Body of pancreas (tissue), 4 donors: ENCODE measurements at places on chromosomes 12 and 14.

DNA sequence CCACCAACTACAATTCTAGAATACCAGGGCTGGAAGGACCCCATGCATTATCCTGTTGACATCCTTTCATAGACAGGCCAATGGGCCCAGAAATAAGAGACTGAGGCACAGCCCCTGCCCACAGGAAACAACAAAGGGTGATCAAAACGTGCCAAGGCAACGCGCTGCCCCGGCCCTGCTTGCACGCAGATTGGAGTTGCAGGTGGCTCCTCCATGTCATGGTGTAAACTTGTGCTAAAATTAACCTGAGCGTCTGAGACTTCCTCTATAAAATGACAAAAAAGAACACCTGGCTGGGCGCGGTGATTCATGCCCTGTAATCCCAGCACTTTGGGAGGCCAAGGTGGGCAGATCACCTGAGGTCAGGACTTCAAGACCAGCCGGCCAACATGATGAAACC lies 30.1 kb downstream of the SPRING1 start:
- DNase-seq: no peak

DNA sequence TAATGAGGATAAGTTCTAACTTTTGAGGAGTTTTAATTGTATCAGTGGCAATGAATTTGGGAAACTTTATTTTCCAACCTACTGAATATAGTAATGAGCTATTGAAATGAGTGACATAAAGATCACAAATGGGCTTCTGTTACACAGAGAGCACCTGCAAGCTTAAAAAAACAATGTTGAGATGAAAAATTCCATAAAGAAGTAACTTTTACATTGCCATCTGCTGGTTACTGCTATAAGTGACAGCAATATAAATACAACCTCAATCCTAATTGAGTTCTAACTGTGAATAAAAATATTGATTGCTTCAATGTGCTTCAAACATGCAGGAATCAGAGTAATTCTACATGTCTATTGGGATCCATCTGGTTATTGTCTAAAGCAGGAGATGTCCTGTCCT lies 14.2 kb downstream of the WIF1 start:
- no peak for DNase-seq

DNA sequence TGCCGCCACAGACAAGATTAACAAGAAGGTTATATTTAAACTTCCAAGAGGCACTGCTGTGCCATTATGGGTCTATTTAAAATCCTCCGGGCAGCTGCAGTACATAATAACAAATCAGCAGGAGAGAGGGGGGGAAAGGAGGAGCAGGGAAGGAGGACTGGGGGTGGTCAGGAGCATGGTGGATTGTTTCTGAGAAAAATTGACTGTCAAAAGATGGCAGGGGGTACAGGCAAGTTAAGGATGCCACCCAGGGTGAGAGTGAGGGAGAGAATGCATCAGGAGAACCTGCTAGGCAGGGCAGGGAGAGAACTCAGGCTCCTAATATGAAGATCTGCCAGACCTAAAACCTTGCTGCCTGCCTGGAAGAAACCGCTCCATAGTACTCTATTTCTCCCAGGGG lies 181.8 kb downstream of the GRIN2B start:
- no peak for DNase-seq

DNA sequence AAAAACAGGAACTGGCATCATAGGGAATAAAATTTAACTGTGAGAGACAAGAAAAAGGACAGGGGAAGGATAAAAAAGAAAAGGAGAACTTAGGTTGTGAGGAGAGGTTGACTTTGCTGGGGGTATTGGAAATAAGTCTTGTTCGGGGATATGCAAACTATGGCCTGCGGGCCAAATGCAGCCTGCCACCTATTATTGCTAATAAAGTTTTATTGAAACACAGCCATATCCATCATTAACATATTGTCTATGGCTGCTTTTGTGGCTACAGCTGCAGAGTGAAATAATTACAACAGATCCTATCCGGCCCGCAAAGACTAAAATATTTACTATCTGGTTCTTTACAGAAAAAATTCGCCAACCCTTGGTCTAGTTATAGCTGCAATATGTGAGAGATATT lies 18.6 kb downstream of the BBS10 start:
- DNase-seq: no peak

DNA sequence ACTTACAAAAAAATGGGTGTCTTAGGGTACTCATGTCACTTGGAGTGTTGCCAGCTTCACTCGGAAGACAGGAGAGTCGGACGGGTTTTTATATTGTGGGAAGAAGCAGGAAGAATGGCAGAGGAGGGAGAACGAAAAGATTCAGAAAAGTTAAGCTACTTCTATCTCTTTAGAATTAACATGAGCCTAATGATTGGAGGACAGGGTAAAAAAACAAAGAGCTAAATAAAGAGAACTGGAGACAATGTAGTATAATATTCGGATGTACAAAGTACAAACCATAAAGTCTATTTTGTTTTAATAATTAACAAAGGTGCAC lies 43.9 kb downstream of the EFCAB11 start:
- DNase-seq: no peak

DNA sequence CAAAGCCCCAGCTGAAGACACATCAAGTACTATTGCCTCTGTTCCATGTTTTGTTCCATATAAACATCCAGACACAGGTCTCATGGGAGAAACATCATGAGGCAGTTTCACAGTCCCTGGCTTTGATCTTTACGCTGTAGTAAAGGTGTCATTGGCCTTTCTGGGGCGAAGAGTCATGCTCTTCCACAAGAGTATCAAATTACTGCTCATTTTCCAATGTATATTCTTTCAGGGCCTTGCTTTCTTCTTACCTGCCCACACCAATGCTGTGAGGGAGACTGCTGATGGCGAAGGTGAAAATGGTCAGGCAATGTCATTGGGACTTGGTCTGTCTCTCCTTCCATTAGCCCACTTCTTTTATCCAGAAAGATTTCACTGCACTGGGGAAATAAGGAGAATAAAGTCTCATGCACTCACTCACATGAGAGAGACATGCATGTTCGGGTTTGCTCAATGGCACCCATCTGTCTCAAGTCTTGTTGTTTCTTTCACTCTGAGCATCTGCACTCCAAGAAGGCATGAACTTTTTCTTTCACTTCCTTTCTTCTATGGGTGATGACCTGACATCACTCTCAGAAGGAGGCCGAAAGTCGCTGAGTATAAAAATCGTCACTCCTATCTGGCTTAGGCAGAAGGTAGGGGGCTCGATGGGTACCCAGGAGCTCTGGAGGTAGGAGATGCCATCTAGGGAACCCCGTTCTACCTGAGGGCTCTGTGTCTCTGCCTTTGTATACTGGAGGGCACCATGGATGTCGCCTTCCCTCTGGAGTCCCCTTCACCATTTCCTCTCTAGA lies 1.3 kb upstream of the JDP2 start:
- DNase-seq: no peak

DNA sequence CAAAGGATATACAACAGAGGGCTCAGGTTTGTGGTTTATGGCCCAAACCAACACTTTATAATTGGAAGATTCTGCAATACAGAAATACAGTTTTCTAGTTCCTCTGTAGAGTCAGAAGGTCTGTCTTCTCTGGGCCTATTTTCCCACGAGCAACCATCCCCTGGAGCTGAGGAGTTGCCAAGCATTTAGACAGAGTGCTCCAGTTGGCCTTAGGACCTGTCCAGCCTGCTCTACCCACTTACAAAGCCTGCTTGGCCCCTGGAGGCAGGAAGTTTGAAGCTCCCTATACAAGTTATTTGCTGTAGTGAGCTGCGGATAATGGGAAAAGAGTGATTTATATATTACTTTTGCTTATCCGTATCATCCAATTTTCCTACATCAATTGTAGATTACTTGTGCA lies 60.8 kb upstream of the HSPB8 start:
- no peak for DNase-seq

DNA sequence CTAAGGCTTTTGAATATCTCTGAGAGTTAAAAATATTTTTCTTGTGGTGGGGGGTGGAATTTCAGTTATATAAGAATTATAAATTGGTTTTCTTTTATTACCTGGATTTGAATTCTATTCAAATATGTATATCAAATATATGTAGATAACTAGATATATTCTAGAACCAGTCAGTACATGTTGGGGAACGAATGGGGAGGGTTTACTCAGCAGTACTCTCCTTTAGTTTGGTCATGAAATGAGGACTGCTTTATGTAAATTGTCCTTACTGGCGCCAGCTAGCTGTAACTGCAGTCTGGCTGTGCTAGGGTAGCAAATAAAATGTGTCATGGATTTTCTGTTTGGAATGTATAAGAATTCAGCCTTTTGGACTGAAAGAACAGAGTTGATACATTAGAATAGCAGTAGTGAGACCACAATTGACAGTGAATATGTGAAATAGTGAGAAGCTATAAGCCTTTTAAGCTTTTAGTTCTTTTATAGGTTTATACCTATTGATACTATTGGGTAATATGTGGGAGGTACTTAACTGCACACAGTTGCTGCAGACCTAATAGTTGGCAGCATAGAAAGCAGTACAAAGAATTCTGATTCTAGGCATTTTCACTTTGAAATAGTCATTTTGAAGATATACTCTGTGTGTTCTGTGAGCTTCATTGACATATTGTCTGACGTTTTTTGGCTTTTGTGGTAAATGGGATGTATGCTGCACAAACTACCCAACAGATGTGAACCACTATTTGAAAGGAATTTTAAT lies 29.0 kb downstream of the ATF7IP start:
- peak; percentile 61 for DNase-seq

DNA sequence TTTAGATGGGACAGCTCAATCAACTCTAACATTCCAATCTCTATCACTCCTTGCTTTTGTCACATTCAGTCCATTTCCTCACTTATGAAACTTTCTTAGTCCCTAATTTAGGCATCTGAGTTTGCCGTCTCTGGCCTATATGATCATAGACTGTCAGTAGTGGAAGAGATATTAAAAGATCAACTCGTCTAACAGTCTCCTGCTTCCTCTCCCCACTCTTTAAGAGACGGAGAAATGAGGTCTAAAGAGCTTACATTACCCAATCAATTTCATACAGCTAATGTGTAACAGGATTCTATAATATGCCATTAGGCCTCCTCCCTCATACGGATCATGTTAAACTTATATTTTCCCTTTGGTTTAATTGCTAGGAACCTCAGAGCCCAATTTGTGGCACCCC lies 6.5 kb upstream of the ATP23 start:
- no peak for DNase-seq

DNA sequence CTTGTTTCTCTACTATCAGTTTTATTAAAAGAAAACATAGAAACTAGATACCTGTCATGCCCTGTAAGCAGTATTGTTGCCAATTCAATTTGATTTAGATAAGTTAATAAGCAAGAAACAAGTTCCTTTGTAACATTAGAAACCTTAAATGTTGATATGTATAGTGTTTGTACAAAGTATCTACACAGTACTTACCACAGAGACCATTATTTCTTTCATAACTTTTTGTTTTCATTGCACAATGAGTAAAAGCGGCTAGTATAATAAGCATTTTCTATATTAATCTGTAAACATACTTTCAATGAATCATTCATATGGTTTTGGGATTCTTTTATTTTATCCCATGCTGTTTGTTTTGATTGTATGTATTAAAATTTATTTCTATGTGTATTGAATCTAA lies 305.1 kb downstream of the TTC6 start:
- DNase-seq: no peak

DNA sequence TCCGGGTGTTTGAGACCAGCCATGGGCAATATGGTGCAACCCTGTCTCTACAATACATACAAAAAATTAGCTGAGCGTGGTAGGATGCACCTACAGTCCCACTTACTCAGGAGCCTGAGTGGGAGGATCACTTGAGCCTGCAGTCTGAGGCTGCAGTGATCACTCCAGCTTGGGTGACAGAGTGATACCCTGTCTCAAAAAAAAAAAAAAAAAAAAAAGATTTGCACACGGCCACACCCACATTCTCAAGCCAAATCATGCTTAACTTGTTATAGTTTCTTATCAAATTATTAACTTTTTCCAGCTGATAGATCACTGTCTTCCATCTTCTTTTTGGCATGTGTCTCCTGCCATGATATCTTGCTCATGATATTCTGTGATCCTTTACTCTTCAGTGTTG lies 6.8 kb downstream of the DRAM1 start:
- DNase-seq: no peak

DNA sequence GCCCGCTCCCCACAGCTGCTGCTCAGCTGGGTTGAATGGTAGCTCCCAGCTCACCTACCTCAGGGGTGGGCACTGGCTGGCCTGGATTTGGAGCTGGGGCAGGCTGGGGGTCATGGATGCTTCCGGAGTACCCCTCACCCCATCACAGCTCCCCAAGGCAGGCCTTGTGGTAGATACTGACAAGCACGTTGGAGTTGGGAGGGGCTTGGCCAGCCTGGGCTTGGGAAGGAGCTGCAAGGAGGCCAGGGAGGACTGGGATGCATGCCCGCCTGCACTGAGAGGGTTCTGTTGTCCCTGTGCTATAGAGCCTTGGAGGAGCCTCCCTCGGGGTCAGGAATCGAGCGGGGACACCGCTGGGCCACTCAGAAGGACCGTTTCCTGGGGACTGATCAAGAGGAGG lies 14.2 kb downstream of the TMEM63C start:
- DNase-seq: no peak

DNA sequence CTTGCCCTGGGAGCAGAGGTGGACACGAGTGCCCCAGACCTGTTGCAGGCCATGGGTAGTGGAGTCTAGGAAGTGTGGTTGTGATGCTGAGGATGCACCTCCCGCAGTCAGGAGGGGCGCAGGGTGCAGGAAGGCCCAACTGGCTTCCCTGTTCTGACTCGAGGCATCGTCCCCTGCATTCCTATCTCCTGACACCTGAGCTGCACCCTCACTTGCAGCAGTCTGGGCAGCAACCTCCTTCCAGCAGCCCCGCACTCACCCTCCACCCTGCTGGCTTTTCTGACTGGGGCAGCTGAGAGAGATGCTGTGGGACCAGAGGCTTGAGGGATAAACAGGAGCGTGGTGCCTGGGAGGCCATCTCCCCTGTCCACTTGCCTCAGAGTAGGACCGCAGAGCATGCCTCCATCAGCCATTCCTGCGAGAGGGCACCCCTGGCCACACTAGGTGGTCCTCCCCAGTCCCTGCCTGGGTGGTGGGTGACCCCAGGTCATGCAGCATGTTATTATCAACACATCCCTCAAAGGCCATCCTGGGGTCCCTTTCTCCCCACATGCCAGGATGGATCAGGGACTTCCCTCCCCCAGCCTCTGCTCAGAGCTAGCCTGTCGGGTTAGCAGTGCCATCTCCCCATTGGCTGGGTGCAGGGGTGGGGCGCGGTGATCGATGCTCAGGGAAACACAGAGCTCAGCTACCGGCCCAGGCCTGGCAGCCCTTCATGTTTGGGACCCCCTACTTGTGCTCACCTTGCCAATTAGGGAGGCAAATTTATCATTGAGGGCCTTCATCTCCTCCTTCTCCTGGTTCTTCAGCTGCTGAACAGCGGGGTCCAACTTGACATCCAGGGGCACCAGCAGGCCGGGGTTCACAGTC lies 719 bp downstream of the KRT80 start:
- no peak for DNase-seq

GRCh38 chr12:54282949-54283593 lies 2.5 kb downstream of the HNRNPA1 start:
- peak; percentile 25 for DNase-seq

- peak; percentile 44 for DNase-seq
Observed at GRCh38 chr12:13171921-13172859, 24.3 kb upstream of the EMP1 start.

- no peak for DNase-seq
Observed at GRCh38 chr12:51977320-51977753, 25.8 kb downstream of the ACVR1B start.

- no peak for DNase-seq
Observed at GRCh38 chr12:58458102-58458501, 462.2 kb downstream of the LRIG3 start.
